Foreskin keratinocyte (primary cell): ENCODE measurements at places on chromosomes 2 and 18.

GRCh38 chr2:15968280-15969178 is 28.2 kb downstream of the MYCN start:
- peak; percentile 5 for DNase-seq

DNA sequence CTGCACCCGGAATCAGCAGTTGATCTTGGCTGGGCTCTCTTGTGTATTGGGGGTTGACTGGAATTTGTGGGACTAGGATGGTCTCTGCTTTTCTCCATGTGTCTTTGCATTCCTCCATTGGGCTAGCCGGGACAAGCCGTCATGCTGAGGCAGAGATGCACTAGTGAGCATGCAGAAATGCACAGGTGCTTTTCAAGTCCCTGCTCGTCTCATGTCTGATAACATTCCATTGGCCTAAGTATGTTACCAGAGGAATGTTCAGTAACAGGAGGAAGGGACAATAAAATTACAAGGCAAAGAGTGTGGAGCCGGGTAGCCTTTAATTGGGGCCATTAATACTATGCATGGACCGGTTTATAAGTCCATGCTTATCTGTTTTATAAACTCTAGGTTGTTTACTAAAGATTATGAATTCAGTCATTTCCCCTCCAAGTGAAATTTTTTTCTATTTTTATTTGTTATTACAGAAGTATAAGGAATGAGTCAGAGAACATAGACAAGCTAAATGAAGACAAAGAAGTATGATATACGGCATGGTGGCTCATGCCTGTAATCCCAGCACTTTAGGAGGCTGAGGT is 24.4 kb upstream of the AAK1 start:
- peak; percentile 93 for DNase-seq

- DNase-seq = no peak
Measured at GRCh38 chr2:231765496-231765929, 15.6 kb downstream of the PDE6D start.

DNA sequence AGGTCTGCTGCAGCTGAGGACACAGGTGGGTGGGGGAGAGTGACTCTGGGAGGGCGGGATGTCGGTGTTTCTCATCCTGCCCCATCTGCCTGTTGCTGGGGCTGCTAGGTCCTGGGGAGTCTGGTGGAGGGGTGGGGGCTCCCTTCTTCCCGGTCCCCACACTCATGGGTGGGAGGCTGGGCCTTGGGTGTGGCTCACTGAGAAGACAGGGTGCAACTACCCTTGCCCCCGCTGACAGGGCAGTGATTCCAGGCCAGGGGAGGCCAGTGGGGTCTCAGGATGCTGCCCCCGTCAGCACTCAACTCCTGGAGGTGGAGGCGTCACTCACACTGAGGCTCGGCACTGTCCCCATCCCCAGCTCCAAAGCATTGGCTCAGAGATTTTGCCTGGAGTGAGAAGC is 7.7 kb upstream of the NFATC1 start:
- no peak for DNase-seq

DNA sequence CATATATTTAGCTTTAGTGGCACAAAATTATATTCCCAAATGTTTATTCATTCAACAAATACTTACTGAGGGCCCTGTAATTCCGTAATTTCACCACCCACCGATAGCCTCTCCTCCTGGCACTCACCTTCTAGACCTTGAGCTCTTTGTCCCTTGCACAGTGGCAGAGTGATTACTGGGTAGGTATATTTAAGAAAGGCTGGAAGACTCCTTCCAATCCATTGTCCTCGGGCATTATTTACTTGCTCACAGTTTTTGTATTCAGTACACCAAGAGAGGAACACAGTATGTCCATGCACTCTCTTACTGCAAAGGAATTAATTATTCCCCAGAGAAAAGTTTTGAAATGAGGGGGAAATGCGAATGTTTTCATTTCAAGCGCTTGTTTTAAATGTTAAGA is 1.1 kb upstream of the CDCA7 start:
- no peak for DNase-seq

GRCh38 chr2:82731824-82732223 is 1727.3 kb downstream of the SUCLG1 start:
- no peak for DNase-seq

DNA sequence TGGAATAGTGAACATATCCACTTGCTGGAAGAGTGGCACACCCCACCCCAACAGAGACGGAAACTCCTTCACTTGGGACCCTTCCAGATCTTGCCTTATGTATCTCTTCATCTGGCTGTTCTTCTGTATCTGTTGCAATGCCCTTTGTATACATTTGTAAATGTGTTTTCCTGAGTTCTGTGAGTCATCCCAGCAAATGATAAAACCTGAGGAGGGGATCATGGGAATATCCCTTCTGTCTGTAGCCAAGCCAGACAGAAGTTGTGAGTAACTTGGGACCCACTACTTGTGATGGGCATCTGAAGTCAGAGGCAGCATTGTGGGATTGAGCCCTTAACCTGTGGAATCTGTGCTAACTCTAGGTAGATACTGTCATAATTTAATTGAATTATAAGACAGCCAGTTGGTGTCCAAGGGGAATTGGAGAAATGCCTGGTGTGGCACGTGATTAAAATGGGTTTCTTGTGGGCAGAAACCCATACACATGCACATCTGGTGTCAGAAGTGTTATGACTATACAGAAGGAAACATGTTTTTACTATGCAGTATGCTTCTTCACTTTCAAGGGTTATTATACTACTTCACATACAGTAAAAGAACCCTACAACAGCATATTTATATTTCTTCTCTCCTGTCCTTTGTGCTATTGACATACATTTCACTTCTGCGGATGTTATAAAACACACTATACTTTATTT is 32.3 kb upstream of the TMEM247 start:
- DNase-seq = no peak

DNA sequence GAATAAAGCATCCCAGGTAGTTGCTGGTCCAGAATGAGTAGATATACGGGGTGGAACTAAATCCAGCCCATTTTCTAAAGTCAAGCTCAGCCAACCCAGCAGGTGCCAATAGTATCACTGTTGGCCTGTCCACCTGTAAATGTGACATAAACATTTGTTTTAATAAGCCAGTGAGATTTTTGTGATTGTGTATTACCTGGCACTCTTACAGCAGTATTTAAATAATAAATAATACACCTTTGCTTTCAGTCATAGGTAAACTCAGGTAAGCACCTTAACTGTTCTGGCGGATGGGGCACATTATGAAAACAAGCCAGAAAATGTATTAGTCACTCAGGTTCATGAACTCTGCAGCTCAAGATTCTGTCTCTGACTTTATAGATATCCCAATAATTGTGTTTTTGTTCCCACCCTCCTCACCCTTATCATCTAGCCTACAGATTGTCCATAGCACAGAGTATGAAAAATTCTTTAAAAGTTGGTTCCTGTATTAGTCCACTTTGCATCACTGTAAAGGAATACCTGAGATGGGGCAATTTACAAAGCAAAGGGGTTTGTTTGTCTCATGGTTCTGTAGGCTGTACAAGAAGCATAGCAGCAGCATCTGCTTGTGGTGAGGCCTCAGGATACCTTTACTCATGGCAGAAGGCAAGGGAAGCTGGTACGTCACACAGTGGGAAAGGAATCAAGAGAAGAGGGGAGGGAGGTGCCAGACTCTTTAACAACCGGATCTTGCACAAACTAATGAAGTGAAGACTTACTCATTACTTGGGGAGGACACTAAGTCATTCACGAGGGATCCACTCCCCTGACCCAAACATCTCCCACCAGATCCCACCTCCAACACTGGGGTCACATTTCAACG is 73.0 kb upstream of the CYRIA start:
- DNase-seq = no peak

GRCh38 chr2:14516844-14517243 is 115.7 kb upstream of the LRATD1 start:
- peak; percentile 98 for DNase-seq

GRCh38 chr2:234058881-234059280 is 8.4 kb downstream of the SPP2 start:
- DNase-seq = no peak

DNA sequence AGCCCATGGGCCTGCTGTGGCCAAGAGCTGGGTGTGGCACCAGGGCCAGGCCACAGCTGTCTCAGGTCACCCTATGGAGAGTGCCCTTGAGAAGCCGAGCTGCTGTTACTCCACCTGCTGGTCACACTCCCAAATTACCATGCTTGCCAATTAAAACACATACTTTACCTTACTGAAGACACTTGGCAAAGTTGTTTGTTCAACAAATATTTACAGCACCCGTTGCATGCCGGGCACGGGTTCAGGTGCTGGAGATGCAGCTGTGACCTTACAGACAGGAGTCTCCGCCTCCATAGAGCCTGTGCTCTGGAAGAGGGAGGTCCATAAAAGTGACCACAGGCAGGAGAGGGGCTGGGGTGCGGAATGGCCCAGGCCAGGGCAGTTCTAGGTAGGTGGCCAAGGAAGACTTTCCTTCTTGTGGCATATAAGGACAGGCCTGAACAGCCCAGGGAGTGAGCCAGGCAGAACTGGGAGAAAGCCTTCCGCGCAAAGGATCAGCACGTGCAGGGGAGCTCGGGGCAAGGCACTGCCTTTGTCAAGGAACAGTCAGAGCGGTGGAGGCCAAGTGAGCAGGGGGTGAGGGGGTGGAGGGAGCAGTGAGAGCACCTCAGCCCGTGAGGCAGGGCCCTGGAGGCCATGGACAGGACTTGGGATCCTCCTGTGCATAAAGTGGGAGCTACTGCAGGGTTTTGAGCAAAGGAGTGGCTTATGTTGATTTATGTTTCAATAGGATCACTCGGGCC is 23.6 kb upstream of the RBM44 start:
- DNase-seq = no peak

- peak; percentile 41 for DNase-seq
Measured at GRCh38 chr2:200479692-200480265, 30.1 kb downstream of the KCTD18 start.

DNA sequence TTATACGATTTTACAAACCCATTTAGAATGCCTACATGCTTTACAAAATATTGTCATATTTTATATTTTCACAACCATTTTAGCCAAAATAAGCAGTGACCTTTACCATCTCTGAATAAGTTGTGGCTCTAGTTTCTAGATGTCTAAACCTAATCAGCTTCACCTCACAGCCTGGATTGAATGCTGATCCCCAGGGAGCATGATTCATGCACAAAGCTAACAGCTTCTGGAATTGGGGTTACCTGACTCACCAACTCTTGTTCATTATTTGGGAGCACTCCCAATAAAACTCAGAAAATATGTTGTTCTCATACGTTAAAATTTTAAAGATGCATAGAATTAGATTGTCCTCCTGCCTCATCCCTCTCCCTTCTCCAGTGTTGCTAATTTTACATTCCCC is 611.7 kb upstream of the NETO1 start:
- no peak for DNase-seq

GRCh38 chr2:207600231-207600630 is 25.0 kb downstream of the METTL21A start:
- no peak for DNase-seq

DNA sequence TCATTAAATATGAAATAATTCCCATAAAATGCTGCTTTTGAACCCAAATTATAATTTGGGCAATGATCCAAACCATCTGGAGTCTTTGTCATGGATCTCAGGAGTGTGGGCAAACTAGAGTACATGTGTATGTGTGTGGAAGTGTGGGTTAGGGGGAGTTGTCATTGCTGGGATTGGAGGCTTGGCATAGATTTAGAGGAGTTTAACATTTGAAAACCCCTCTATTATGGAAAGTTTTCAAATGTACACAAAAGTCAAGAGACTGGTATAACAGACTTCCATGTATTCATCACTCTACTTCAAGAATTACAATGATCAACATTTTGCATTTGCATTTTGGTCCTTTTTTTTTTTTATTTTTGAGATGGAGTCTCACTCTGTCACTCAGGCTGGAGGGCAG is 159.1 kb downstream of the MEIS1 start:
- no peak for DNase-seq

- no peak for DNase-seq
Measured at GRCh38 chr18:8781671-8782070, 76.3 kb downstream of the MTCL1 start.

DNA sequence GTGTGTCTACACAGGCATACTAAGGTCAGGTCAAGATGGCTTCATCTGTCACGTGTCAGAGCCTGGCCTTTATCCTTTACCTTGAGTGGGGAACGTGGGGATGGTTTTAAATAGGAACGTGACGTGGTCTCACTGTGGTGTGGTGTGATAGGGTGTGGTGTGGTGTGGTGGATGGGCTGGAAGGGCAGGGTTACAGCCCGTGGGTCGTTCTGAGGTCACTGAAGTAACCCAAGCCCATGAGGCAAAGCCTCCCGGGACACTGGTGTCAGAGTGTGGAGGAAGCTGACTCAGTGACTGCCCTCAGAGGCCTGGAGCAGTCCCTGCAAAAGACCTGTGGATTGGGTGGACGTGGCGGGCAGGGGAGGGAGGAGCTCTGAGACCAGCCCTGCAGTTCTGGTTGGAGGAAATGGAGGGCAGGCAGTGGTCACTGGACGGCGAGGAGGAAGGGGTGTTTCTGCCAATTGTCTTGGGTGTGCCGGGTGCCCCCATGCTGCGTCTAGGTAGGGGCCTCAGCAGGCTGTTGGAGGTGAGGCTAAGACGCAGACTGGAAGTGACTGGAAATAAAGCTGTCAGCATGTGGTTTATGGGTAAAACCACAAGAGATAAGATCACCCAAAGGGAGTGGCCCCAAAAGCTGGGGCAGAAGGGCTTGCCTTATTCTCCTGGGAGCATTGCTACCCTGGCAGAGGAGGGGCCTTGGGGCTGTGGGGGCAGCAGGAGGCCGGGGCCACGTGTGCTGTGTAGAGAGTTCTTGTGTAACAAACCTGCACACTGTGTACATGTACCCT is 84.8 kb downstream of the SH3RF3 start:
- DNase-seq = peak; percentile 33

DNA sequence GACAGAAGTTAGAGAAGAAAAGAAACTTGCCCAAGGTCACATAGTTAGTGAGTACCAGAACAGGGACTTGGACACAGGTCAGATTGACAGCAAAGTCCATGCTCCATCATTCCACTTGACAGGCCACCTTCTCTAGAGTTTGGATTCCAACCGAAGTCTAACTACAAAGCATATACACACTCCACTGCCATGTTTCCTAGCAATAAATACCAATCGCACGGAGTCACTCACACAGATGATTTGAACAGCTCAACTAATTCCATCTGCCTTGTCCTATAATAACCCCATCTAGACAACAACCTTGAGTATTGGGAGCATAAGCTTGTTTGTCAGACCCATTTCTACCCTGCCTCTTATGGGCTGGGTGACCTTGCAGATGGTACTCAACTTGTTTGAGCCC is 334.6 kb upstream of the MGAT5 start:
- DNase-seq = no peak

DNA sequence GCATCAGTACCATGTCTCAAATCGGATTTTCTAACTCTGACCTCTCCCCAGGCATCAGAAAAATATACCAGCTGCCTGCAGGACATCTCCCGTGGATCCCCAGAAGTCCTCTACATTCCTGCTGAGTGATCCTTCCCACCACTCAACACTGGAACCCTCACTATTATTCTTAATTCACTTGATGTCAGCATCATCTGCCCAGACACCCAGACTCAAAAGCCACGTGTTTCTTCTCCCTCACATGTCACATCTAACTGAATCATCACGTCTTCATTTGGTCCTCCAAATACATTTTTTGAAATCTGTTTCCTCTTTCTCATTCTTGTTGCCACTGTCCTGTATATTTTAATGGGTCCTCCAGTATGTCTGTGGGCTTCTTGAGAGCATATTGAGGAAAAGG is 218.6 kb downstream of the HRH4 start:
- no peak for DNase-seq
